ENCODE measurements at places on chromosomes 11 and 22. TPM values are rescaled to one million over a fixed set of nuclear protein-coding genes. Genes with fewer than 3 reads are reported as not detected.

TMEM138 gene
- total RNA-seq = 113 TPM

MPEG1 gene
- total RNA-seq = not detected

EXPH5 gene
- not detected for total RNA-seq

MPZL3 gene
- total RNA-seq = 0.38 TPM

CBY1 gene
- 15.1 TPM for total RNA-seq

LYVE1 gene
- not detected for total RNA-seq

PATZ1 gene
- 22.8 TPM for total RNA-seq

PRR33 gene
- total RNA-seq = not detected

PGA5 gene
- not detected for total RNA-seq

IGLL5 gene
- not detected for total RNA-seq

BACE1 gene
- 7.7 TPM for total RNA-seq
